Cerebellum (tissue), 4 donors: ENCODE measurements at places on chromosomes 4 and X. TPM values are rescaled to one million over a fixed set of nuclear protein-coding genes. Genes with fewer than 3 reads are reported as not detected.

DNA sequence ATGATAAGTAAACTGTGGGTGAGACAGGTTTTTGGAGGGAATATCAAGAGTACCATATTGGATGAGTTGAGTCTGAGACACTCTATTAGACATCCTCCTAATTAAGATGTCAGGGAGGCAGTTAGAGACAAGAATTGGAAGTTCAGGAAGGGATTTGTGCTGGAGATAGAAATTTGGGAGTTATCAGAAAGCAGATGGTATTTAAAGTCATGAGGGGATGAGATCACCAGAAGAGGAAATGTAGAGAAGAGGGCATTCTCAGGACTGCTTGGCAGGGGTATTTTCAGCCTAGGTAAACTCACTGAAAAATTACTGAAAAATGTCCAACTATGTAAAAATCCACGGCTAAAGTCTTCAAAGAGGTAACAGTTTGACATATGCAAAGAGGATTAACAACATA, 161.6 kb upstream of the PGRMC2 start:
- DNase-seq, result no peak

- DNase-seq, result peak; percentile 2
These were observed 158.7 kb downstream of the DCHS2 start for GRCh38 chr4:154332681-154333421.

DNA sequence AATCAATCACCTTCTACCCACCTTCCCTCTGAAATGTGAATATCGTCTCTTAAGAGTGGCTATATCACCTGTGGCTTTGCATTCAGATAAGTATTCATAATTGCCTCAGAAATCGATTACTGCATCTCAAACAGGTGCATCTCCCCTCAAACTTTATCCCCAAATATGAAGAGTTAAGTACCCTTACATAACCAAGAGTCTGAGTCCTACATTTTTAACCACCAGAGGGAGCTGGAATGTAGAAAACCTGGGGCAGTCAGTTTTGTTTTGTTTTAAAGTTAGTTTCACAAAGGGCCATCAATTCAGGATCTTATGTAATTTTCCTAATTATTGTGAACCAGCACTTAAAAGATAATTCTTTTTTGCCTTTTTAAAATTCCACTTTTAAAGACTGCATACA, 5.7 kb downstream of the TCEANC start:
- DNase-seq, result peak; percentile 48

- DNase-seq, result no peak
These were observed 3.1 kb upstream of the CYSLTR1 start for GRCh38 chrX:78330540-78330939.

DNA sequence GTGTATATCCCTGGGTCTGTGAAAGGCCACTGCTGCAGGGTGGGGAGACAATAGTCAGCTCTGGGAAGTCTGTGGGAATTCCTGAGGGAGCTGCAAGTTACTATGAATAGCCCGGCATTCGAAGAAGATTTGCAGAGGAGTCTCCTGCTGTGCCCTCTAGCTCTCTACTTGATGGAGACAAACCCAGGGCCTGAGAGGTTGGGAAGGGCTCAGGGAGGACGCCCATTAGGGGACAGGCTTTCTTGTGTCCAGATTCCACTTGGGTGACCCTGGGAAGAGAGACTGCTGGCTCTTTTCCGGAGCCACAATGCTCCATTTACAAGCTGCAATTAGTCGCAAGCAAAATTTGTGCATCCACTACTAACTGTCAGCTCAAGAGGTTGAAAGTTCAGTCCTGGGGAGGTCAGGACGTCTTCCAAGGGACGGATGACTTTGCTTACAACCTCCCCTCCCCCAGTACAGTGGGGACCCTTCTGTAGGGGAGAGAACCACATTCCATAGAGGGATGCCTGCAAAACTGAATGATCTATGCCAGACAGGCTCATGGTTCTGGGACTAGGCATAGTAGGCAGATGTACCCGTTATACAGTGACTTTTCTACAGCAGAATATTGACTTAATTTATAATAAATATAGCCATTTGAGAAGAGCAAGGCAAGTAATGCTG, 48.2 kb upstream of the PHOX2B start:
- no peak for DNase-seq

DNA sequence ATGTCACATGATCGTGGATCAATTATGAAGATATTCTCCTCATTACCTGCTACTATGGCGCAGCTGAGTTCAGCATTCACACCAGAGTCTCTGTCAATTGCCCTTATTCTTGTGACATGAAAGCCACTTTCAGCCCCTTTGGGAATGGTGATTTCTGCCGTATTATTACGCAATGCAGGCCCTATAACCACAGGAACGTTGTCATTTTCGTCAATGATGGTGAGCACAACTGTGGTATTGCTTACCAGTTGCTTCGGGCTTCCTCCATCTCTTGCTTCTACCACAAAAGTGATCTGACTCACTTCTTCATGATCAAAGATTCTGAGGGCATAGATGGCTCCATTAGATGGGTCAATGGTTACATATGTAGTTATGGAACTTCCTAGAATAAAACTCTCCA, 2.1 kb downstream of the PCDH18 start:
- DNase-seq, result no peak

The BEX4 gene
- 54.0 TPM for total RNA-seq

The LIMCH1 gene
- total RNA-seq, result 50.8 TPM
